Thymus (tissue), 14 donors: ENCODE measurements at places on chromosomes 4 and X. TPM values are rescaled to one million over a fixed set of nuclear protein-coding genes. Genes with fewer than 3 reads are reported as not detected.

DNA sequence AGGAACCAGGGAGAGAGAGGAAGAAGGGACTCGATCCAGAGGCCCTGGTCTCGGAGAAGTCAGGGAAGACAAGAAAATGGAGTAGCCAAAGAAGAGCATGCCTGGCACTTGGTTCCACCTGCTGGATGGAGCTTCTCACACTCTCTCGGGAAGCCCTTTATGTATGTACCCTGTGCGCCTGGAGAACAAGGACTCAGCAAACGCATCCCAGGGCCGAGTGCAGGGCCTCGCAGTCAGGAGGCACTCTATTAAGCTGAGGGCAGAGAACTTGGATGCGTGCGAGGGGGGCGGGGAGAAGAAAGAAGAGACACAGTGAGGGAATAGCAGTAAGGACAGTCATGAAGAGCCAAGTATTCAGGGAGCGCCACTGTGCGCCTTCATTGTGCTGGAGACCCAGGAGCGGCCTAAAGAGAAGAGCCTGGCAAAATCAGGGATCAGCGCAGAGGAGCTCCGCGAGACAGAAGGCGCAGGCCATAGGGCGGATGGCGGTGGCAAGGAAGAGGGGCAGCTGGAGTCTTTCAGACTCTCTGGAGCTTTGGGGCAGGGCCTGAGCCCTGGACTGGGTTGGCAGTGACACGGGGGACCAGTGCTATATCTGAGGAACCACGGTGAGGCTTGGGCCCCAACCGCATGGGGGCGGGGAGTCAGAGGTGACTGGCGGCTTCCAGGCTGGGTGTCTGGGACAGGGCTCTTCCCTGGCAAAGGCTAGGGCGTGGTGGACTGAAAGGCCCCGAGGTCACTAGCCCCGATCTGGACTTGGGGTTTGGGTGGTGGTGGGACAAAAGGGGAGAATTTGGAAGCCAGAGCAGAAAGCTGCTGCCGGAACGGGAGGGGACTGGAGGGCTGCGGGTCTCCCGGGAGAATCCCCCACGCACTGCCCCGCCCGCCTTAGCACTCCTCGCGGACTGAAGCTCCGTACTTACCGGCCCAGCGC lies 1.9 kb upstream of the SEPTIN6 start:
- no peak for DNase-seq

The GDPD2 gene
- total RNA-seq = 0.05 TPM

- peak; percentile 42 for DNase-seq
Measured at GRCh38 chrX:97685753-97686152, 802.0 kb downstream of the RPA4 start.

GRCh38 chr4:87540146-87541058 lies 11.2 kb upstream of the SPARCL1 start:
- no peak for DNase-seq

GRCh38 chrX:105317117-105317516 lies 96.6 kb upstream of the TEX13A start:
- no peak for DNase-seq

The F9 gene
- total RNA-seq = not detected

- no peak for DNase-seq
Measured at GRCh38 chr4:88809576-88810219, 112.1 kb upstream of the NAP1L5 start.

The CSAG2 gene
- not detected for total RNA-seq

The SMIM10L2A gene
- 0.52 TPM for total RNA-seq

- DNase-seq = no peak
Measured at GRCh38 chr4:143071351-143071750, 113.4 kb upstream of the USP38 start.
